ENCODE measurements at places on chromosomes 7 and 10. TPM values are rescaled to one million over a fixed set of nuclear protein-coding genes. Genes with fewer than 3 reads are reported as not detected.

- DNase-seq = no peak
These were observed 3.4 kb upstream of the HYCC1 start for GRCh38 chr7:23017309-23017708.

DNA sequence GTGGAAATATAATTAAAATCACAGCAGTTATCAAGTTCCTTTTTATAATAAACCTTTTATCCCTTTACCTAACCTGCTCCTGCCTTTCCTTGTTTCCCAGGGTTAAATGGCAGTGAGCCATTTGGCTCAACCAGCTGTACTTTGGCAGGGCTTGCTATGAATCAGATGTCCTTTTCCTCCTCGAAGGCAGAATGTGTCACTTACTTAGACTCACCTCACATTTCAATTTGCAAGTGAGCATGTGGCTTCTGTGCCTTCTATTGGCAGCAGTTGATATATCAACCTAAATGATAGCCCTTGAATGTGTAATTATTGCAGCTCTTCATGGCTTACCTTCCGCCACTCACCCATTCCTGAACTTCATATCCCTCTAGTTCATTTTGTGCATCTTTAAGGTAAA is 301.7 kb downstream of the CSTF2T start:
- peak; percentile 71 for DNase-seq

GRCh38 chr10:34109952-34110702 is 705.0 kb downstream of the PARD3 start:
- peak; percentile 92 for DNase-seq

DNA sequence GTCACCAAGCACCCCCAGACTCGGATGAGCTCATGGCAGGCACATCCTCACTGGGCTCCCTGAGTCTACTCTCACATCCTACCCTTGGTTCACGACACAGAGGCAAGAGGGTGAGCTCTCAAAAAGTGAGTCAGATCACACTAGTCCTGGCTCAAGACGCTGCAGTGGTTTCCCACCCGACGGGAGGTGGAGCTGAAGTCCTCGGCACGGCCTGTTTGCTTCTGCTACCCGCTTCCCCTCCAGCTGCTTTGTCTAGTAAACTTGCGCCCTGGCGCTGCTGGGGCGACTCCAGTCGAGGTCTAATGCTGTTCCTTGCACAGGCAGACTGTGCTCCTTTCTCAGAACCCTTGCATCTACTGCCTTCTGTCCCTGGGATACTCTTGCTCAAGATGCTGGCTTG is 13.5 kb upstream of the SFMBT2 start:
- DNase-seq = no peak

DNA sequence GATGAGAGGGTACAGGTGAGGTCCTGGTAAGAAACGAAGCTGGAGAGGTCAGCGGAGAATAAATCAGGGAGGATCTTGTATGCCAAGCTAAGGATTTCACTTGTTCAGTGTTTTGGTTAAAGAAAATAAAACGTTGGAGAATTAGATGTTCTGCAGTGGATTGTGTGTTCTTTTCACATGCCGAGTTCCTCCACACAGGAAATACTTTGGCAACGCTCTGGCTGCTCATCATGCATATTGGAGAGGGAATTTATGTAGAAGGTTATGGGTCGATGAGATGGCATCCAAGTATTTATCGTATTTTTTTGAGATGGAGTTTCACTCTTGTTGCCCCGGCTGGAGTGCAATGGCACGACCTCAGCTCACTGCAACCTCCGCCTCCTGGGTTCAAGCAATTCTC is 11.0 kb downstream of the RPS24 start:
- no peak for DNase-seq

GRCh38 chr7:3439333-3440030 is 138.4 kb downstream of the SDK1 start:
- peak; percentile 80 for DNase-seq

- DNase-seq = no peak
These were observed 107.9 kb downstream of the PPP1R17 start for GRCh38 chr7:31794851-31795344.

- DNase-seq = no peak
These were observed 523.3 kb downstream of the KCNMA1 start for GRCh38 chr10:77114181-77114821.

DNA sequence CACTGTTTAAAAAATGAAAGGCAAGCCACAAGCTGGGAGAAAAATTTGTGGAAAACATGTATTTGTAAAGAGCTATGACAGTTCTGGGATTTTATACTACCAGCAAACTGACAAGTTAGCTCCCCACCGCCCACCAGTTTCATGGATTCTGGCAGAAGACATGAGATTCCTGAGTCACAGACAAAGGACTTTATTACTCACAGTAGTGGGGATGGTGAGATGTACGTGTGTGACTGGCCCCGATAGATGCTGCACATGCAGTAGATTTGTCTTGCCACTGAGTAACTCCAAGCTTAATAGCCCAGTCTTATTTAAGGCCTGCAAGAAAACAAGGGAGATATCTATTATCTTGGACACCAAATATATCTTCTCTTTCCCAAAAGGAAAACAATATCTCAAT is 281.7 kb downstream of the AHR start:
- DNase-seq = no peak

DNA sequence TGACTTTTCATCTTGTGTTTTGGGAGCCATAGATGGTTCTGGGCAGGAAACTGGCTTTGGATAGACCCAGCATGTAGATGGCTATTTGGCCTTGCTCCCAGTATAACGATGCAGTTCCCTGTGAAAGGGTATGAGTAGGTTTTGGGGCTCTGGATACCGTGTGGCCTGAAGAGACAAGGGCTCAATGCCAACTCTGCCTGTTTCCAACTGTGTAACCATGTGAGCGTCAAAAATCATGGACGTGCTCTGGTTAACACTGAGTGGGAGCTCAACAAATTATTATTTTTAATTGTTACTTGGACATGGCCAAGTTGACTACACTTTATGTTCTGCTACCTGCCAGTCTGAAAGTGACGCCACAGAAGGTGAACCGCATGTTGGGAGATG is 41.8 kb downstream of the EGFR start:
- DNase-seq = no peak

GRCh38 chr7:156669035-156669828 is 28.7 kb downstream of the RNF32 start:
- no peak for DNase-seq

GRCh38 chr7:66669088-66669487 is 40.4 kb downstream of the KCTD7 start:
- DNase-seq = no peak

GRCh38 chr7:88665892-88666514 is 93.5 kb upstream of the ZNF804B start:
- DNase-seq = no peak

- no peak for DNase-seq
These were observed 34.6 kb downstream of the IFT22 start for GRCh38 chr7:101287032-101287431.

DNA sequence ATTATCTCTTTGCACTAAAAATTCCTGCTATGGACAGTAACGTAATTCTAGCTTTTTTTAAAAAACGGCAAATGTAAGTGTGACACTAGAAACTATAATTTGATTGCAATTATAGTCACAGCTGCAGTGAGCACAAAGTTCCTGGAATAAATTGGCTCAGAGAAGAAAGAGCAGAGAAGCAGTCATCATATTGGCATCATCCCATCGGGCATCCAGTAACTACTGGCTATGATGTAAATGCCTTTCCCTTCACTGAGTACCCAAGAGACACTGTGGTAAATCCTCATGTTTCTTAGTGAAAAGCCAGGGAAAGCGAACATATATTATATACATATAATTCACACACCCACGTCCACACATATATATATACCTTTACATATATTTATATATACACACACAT is 43.6 kb downstream of the PIP4K2A start:
- DNase-seq = no peak

DNA sequence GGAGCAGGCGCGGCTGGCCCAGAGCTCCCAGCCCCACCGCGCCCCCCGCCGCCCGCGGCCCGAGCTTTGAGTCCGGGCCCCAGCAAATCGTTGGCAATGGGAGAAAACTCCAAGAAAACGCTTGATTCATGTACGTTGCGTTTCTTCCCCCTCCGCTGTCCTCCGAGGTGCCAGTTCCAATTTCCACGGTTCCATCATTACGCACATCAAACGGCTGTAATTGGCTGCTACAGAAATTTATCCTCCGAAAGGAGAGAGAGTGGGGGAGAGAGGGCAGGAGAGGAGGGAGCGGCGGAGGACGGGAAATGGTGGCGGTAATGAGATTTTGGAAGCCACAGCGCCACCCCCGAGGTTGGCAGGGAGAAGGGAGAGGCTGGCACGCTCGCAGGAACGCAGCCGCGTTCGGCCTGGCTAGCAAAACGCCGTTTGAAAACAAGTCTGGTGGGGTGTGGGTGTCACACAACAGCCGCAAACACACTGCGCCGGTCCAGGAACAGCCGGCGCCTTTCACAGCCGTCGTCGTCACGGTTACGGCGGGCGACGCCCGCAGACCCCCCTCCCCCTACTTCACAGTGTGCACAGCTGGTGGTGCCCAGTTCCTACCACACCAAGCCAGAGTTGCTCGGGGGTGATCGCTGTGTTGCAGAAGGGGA is 57.5 kb downstream of the UNCX start:
- peak; percentile 10 for DNase-seq

DNA sequence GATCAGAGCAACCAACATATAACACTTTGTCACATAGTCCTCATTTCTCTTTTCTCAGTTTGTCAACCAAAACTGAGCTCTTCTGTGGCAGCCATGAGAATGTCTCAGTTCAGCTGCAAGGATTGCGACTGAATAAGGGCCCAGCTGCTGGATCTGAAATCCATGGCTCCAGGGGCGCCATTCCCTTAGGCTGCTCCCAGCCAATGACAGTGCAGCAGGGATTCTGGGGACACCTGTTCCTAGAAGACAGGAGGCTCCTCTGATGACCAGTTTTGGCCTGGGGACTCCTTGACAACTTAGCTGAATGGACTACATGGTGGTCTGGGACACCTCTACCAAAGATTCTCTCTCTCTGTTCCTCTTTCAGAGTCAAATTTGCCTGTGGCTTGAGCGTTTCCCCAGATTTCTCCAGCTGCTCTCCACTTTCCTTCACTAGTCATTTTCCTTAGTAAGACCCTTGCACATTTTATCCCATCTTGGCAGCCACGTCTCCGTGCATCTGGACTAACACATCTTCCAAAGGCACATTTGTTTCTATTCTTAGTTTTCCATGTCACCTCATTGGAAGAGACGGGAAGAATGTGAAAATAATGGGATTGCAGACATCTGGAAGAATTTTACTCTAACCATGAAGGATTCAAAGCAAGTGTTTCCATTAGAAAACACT is 28.1 kb upstream of the KIF5B start:
- DNase-seq = no peak

- no peak for DNase-seq
These were observed 132.3 kb upstream of the CDK1 start for GRCh38 chr10:60645980-60646379.

GRCh38 chr7:156177422-156178055 is 365.3 kb upstream of the SHH start:
- DNase-seq = no peak

GRCh38 chr7:137454246-137454724 is 110.8 kb upstream of the PTN start:
- no peak for DNase-seq

GRCh38 chr10:76717141-76717540 is 920.5 kb downstream of the KCNMA1 start:
- peak; percentile 63 for DNase-seq

GRCh38 chr7:3201306-3201705 is 99.7 kb upstream of the SDK1 start:
- DNase-seq = peak; percentile 17

- DNase-seq = no peak
These were observed 380.1 kb downstream of the CNTNAP2 start for GRCh38 chr7:146496657-146497056.

DNA sequence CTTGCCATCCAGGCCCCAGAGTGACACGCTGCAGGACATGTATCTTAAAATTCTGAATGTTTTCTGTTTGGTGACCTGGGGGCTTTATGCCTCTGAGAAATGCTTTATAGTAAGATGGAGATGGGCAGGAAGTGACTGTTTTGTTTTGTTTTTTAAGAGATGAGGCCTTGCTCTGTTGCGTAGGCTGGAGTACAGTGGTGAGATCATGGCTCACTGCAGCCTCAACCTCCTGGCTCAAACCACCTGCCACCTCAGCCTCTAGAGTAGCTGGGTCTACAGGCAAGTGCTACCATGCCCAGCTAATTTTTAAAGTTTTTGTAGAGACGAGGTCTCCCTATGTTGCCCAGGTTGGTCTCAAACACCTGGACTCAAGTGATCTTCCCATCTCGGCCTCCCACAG is 20.6 kb downstream of the ZNF777 start:
- no peak for DNase-seq

GRCh38 chr10:119620241-119621077 is 23.7 kb upstream of the TIAL1 start:
- no peak for DNase-seq

GRCh38 chr7:101177644-101178043 is 2.4 kb downstream of the NAT16 start:
- DNase-seq = no peak

GRCh38 chr10:20892796-20893195 is 4.3 kb downstream of the NEBL start:
- no peak for DNase-seq

GRCh38 chr10:15037691-15038090 is 6.1 kb upstream of the OLAH start:
- no peak for DNase-seq

DNA sequence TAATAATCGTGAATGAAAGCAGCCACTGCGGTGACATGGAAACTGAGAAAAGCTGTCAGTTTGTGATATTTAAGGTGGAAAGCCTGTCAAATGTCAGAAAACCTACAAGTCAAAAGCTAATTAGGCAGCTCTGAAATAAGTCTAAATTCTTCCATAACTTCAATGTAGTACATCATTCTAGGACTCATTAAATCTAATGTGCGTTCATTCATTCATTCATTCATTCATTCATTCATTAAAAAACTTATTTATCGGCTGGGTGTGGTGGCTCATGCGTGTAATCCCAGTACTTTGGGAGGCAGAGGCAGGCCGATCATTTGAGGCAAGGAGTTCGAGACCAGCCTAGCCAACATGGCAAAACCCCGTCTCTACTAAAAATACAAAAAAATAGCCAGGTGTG is 79.7 kb downstream of the ATE1 start:
- no peak for DNase-seq

GRCh38 chr7:114818501-114818900 is 103.4 kb upstream of the MDFIC start:
- peak; percentile 79 for DNase-seq

Gene UNCX
- not detected for total RNA-seq

Gene CYP17A1
- total RNA-seq = not detected

Gene CASP2
- 23.9 TPM for total RNA-seq

Gene MMRN2
- total RNA-seq = 6.2 TPM

Gene GRID2IP
- total RNA-seq = 0.14 TPM

Gene PNLIPRP3
- 13.4 TPM for total RNA-seq

Gene SPDYE18
- total RNA-seq = not detected

Gene MYO3A
- total RNA-seq = not detected

Gene CHN2
- 0.10 TPM for total RNA-seq

Gene FEZF1
- not detected for total RNA-seq

Gene TLX1
- not detected for total RNA-seq

Gene ACSL5
- total RNA-seq = not detected

Gene CYP3A7
- not detected for total RNA-seq

Gene FAM13C
- 0.65 TPM for total RNA-seq

Gene STX1A
- 20.1 TPM for total RNA-seq

Gene RBP3
- total RNA-seq = not detected

Gene CHAT
- not detected for total RNA-seq

Gene BTBD16
- total RNA-seq = 0.53 TPM
